ENCODE measurements at places on chromosomes 2 and 18.

DNA sequence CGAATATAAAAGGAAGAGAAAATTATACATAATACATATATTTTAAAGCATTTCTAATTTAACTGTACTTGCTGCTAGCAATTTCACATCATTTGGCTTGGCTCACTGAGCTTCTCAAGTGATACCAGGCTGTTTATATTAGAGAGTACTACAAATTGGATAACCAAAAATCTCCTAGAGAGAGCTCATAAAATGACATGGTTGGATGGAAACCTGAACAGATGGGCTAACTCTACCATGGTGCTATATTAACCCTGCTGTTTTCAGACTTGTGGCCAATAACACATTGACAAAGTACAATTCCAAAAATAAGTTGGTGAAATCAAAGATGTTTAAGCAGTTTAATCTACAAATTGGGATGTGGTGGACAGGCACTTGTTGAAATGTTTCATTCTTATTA, 364.4 kb upstream of the GCFC2 start:
- H3K27me3 ChIP-seq, result no peaks in the 10 kb centered on the region
- no peaks in the 10 kb centered on the region for H3K36me3 ChIP-seq
- H3K27ac ChIP-seq, result no peak overlapping the region
- H3K4me3 ChIP-seq, result no peak overlapping the region

DNA sequence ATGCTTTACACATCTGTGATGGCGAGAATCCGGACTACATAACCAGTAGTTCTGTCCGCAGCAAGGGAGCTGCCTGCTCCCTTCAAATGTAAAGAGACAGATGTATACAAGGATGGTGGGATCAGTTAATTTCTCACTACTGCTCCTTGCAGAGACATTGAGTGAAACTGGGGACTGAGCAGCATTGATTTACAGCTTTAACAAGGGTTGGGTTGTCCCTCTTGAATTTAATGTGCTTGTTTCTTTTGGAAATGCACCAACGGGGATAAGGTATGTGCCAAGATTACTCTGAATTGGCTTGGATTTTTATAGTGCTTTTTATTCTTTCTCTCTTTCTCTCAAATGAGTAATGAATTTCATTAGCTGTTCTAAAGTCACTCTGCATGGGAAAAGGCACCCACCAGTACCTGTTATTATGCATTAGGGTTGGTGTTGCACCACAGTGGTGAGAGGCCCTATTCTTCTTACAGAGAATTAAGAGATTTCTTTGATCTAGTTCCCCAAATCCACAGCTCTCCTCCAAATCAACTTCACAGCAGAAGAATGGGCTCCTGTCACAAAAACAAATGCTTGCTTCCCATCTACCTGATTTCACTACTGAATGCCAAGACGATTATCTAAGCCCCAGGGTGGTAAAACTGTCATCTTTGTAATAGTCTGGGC, 107.6 kb downstream of the DOCK10 start:
- peaks cover 4% of the 10 kb centered on the region for H3K36me3 ChIP-seq
- H3K27me3 ChIP-seq, result no peaks in the 10 kb centered on the region
- no peak for DNase-seq
- H3K27ac ChIP-seq, result no peak overlapping the region
- no peak overlapping the region for H3K4me3 ChIP-seq
- H3K4me1 ChIP-seq, result 0 out of 2 replicates have a peak, but pooled peaks cover 3% of the 10 kb centered on the region

GRCh38 chr2:43006834-43007543, 214.6 kb upstream of the HAAO start:
- no peak overlapping the region for H3K27ac ChIP-seq
- H3K4me1 ChIP-seq, result no peaks in the 10 kb centered on the region
- no peaks in the 10 kb centered on the region for H3K36me3 ChIP-seq
- H3K4me3 ChIP-seq, result no peak overlapping the region
- no peak for DNase-seq

DNA sequence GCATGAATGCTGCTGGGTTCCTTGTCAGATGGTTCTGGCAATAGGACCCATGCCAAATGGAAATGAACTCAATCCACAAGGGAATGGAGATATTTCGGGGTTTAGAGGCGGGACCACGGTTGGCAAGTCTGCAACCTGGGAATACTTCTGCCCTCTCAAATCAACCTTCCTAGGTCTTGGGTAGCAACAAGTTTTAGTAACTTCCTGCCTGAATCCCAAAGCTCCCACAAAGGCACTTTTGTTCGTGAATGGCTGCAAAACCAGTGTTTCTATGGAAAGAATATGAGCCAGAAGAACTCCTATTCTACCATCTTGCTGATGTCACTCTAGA, 790.1 kb upstream of the SLC8A1 start:
- no peak overlapping the region for H3K27ac ChIP-seq
- DNase-seq, result no peak
- no peak overlapping the region for H3K4me3 ChIP-seq

DNA sequence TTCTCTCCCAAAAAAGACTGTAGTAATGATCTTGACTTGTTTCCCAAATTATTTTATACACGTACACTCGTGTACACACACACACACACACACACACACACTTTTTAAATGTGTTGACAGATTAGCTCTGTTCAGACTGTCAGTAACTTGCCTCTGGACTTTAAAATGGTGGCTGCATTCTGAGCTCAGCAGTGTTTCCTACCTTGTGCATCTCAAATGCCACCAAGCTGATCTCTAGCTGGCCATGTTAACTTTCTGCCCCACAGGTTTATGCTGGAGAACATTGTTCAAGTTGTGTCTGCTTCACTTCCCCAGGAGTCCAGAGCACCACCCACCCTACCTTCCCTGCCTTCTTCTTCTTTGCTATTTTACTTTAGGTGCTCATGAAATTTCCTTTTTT, 73.4 kb upstream of the TMEM87B start:
- H3K36me3 ChIP-seq, result no peaks in the 10 kb centered on the region
- DNase-seq, result no peak
- H3K4me3 ChIP-seq, result no peak overlapping the region
- no peak overlapping the region for H3K27ac ChIP-seq

DNA sequence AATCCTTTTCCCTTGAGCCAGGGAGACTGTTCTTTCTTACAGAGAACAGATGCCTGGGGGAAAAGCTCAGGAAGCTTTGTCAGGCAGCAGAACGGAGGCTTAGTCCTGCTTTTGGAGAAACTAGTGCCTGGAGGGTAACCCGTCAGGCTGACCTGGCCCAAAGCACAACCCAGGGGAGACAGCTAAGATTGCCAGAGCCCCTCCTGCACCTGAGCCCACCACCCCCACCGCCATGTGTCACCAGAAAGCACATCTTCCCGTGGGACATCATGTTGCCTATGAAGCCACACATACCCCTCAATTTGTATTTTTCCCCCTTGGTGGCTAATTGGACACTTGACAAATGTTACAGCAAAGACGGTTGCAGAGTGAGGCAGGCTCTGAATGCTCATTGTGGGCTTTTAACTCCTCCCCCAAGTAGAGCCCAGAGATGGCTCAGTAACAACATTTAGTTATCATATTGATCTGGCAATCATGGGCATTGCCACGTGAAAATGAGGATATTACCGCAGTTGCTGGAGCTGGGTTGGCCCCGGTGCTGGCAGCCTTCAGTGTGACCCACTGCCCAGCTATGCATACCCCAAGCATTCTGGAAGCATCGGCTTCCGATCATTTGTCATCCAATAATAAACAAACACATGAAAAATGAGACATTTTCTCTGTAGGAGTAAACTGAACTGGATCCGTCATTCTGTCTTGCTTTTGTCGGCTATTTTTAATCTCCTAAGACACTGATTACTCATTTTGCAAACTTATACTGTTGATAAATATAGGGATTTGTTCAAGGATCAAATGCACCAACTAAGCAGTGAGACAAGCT, 229.5 kb downstream of the ATAD2B start:
- peak overlapping the region; percentile 25 for H3K27ac ChIP-seq
- H3K36me3 ChIP-seq, result peaks cover 51% of the 10 kb centered on the region
- H3K4me1 ChIP-seq, result peaks cover 19% of the 10 kb centered on the region
- peak; percentile 82 for DNase-seq
- H3K4me3 ChIP-seq, result no peak overlapping the region

GRCh38 chr2:60533101-60534051, 20.1 kb downstream of the BCL11A start:
- H3K4me1 ChIP-seq, result peaks cover 4% of the 10 kb centered on the region
- H3K27me3 ChIP-seq, result peaks cover 28% of the 10 kb centered on the region
- peak; percentile 89 for DNase-seq
- peak overlapping the region; percentile 72 for H3K27ac ChIP-seq

GRCh38 chr2:118654945-118655344, 192.5 kb downstream of the EN1 start:
- no peaks in the 10 kb centered on the region for H3K27me3 ChIP-seq
- H3K4me1 ChIP-seq, result no peaks in the 10 kb centered on the region
- H3K36me3 ChIP-seq, result no peaks in the 10 kb centered on the region
- no peak overlapping the region for H3K27ac ChIP-seq
- DNase-seq, result no peak
- H3K4me3 ChIP-seq, result no peak overlapping the region

DNA sequence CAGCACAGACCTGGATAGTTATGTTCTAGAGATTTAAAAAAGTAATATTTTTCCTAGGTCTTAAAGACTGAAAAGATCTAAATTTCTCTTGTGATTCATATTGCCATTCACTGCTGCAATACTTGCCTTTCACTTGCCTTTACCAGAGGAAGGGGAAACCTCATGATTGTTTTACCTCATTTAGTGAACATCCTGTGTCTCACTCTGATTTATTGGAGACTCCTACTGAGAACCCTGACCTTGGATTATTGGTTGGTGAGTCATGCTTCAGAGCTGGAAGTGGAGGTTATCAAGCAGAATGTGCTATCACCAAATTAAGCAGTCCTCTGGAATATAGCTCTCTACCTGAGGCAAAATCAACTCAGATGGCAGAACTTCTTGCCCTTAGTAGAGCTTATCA, 500.5 kb downstream of the TSN start:
- DNase-seq, result no peak
- no peaks in the 10 kb centered on the region for H3K4me1 ChIP-seq
- H3K36me3 ChIP-seq, result no peaks in the 10 kb centered on the region
- no peaks in the 10 kb centered on the region for H3K27me3 ChIP-seq
- no peak overlapping the region for H3K4me3 ChIP-seq

DNA sequence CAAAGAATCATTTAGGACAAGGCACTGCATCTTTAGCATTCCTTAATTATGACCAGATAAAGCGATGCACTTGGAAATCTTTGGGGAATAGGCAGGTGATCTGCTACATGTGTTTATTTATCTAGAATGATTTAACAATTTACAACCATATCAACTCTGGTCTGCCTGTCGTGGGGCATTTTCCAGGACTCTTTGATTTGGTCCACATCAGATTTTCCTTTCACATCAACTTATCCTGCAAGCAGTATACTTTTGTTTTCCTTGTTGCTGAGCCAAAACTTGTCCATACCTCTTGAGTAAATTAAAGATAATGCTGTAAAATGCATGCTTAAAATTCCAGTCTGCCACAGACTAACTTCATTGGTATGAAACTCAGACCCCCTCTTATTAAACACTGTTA, 312.4 kb upstream of the TCF4 start:
- no peaks in the 10 kb centered on the region for H3K27me3 ChIP-seq
- DNase-seq, result peak; percentile 65
- H3K36me3 ChIP-seq, result no peaks in the 10 kb centered on the region
- H3K27ac ChIP-seq, result no peak overlapping the region
- H3K4me1 ChIP-seq, result peaks cover 1% of the 10 kb centered on the region

DNA sequence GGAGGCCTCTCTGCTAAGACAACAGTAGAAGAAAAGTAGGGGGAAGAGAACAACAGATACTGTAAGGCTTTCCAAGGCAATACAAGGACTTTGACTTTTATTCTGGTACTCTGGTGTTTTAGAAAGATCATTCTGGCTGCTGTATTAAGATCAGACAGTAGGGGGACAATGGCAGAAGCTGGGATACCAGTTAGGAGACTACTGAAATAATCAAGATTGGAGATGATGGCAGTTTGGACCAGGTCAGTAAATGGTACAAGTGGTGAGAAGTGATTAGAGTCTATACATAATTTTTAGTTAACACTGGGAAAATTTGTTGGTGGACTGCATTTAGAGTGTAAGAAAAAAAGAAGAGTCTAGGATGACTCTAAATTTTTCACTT, 139.7 kb downstream of the ROCK1 start:
- H3K27ac ChIP-seq, result no peak overlapping the region
- H3K27me3 ChIP-seq, result no peaks in the 10 kb centered on the region
- peak; percentile 19 for DNase-seq
- H3K4me1 ChIP-seq, result no peaks in the 10 kb centered on the region

GRCh38 chr2:44100351-44100750, 68.3 kb upstream of the PPM1B start:
- H3K36me3 ChIP-seq, result no peaks in the 10 kb centered on the region
- peak; percentile 95 for DNase-seq
- no peak overlapping the region for H3K4me3 ChIP-seq
- no peak overlapping the region for H3K27ac ChIP-seq
- H3K4me1 ChIP-seq, result peaks cover 5% of the 10 kb centered on the region
- no peaks in the 10 kb centered on the region for H3K27me3 ChIP-seq

DNA sequence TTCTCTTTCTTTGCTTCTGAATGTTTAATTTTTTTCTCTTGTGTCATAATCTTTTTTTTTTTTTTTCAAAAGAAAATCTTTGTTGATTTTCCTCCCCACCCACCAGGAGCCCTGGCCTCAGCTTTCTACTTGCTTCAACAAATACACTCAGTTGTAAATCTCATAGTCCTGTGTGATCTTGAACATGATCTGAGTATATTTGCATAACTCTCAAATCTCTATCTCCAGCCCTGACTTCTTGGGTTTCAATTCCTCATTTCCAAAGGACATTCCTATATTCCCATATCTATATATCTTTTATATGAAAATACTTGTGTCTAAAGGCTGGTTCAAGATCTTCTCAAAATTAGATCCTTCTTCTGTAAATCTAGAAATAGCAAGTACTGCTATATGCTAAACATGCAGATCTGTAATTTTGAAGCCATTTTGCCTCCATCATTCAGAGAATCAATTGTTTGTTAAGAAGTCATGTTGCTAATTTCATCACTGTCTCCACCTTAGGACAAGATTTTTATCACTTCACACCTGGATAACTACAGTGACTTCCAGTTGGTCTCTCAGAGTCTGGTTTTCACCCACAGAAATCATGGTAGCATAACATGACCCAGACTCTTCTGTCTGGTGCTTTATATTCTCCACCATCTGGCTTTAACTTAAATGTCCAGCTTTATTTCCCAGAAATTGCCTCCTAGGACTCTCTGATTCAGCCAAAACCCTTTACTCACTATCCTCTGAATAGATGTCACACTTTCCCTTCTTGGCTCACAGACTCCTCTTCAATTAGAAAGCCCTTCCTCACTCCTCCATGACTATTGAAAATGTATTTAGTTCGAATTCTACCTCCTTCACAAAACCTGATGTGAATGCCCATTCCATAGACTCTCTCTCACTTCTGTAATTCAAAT, 98.1 kb downstream of the ZEB2 start:
- DNase-seq, result no peak
- no peaks in the 10 kb centered on the region for H3K4me1 ChIP-seq
- peaks cover 16% of the 10 kb centered on the region for H3K36me3 ChIP-seq
- no peaks in the 10 kb centered on the region for H3K27me3 ChIP-seq

DNA sequence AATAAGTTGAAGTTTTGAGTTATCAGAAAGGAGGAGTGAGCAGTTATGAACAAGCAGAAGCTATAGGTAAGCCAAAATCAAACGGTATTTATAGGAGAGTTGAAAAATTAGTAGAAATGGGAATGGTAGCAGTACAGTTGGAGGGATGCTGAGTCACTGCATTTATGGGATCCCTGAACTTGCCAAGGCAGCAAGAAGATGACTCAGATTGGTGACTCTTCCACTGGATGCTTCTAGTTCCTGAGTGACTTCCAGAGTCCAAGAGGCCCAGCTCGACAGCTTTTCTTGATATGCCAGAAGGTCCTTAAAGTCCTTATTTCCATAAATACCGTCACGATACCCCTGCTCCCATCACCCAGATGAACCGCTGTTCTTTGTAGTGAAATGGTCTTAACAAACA, 31.1 kb upstream of the ACTR3 start:
- peaks cover 4% of the 10 kb centered on the region for H3K4me1 ChIP-seq
- H3K4me3 ChIP-seq, result no peak overlapping the region
- H3K27ac ChIP-seq, result 0 out of 2 replicates have a peak overlapping the region, but pooled peaks have one; percentile 0
- no peaks in the 10 kb centered on the region for H3K27me3 ChIP-seq

All from IMR-90 (cell line).